ENCODE measurements at places on chromosomes 5 and 9.
A peak's percentile ranks its signal among the peaks of the same experiment; 100 is the strongest.

DNA sequence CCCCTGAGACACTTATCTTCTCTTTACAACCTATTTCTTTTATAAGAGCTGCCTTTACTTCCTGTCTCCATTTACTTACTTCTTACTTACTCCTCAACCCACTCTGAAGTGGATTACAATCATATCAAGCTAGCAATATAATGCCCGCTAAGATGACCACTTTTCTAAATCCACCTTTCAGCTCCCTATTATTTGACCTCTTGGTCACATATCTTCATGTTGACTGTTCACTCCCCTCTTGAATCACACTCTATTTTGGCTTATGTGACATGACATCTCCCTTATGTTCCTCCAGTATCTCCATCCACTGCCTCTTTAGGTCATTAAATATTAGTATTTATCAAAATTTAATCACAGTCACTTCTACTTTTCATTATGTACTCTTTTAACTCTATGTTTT, 255.3 kb upstream of the TRPC7 start:
- no peak for DNase-seq

DNA sequence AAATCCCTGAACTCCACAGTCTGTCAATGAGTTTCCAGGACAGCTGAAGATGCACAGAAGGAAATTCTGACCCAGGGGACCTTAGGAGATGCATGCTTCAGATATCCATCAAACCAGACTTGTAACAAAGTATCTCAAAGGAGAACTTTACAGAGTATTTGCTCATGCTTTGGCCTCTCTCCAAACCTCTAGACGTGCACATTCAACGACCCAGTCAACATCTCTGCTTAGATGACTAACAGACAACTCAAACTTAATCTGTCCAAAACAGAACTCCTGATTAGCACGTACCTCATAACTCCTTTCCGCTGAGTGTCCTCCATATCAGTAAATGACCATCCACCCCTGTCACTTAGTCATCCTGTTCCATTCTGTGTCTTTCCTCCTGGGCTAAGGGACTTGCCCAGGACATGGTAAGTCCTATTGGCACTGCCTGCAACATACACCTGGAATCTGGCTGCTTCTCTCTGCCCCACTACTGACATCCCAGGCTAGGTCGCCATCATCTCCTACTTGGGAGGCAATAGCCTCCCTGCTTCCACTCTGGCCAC, 107.4 kb downstream of the LMNB1 start:
- DNase-seq, result peak; percentile 89

DNA sequence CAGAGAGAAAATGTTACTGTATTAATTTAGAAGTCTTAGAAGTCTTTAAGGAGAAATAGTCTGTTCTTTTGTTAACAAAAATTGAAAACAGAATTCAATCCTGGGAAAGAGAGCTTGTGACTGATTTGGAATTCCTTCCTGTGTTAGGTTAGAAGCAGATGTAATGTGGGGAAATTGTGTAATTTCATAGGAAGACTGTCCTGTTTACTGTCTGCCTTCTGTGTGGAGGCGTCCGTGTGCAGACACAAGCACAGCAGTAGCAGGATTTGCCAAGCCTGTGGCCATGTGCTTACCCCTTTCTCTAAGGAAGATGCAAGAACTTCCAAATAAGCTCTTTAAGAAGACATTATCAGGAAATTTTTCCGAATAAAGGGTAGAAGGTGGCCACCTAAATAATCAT, 36.7 kb upstream of the F2R start:
- peak; percentile 65 for DNase-seq

DNA sequence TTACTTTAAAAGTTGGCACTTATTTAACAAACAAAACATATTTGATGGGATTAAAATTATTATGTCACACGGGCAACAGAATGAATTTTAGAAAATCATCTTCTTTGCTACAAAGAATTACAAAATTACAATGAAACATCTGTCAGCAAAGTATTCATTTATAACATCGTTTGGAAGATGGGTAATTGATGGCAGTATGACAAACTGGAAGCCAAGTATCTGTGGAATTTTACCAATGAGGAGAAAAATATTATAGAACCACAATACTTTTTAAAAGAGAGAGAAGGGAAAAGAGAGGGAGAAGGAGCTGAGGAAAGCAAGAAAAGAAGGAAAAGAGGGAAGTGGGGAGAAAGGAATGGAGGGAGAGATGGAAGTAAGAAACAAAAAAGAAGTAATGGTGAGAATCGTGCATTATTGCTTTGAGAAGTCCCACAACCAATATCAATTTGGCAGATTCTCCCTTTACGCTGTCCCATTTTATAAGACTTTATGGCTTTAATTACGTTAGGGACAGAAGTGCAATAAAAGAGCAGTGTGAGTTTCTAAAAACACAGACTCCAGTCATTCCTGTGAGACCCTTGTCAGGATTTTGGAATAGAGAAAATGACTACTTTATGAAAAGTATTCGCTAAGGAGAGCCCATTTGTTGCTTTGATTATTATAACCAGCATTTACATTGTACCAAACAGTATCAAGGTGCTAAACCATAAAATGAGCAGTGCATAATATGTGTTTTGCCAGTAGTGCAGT, 76.7 kb downstream of the LURAP1L start:
- peak; percentile 38 for DNase-seq

- no peak for DNase-seq
These were observed 239.0 kb downstream of the AUH start for GRCh38 chr9:91122755-91123154.

DNA sequence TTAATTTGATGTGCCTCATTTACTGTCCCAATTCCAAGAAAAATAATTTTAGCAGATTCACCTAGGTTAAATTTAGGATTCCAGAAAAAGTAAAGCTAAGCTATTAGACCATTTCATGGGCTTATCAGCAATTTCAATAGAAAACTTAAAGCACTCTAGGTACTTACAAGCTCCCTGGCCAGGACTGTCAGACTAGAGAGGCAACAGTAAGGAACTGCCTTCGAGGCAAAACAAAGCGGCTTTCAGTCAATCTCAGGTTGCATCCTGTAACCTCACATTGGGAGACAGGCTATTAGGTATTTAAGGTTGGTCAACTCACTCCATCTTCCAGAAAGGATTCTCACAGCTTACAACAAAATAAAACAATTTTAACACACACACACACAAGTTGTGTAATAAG, 48.7 kb upstream of the FSD1L start:
- no peak for DNase-seq

DNA sequence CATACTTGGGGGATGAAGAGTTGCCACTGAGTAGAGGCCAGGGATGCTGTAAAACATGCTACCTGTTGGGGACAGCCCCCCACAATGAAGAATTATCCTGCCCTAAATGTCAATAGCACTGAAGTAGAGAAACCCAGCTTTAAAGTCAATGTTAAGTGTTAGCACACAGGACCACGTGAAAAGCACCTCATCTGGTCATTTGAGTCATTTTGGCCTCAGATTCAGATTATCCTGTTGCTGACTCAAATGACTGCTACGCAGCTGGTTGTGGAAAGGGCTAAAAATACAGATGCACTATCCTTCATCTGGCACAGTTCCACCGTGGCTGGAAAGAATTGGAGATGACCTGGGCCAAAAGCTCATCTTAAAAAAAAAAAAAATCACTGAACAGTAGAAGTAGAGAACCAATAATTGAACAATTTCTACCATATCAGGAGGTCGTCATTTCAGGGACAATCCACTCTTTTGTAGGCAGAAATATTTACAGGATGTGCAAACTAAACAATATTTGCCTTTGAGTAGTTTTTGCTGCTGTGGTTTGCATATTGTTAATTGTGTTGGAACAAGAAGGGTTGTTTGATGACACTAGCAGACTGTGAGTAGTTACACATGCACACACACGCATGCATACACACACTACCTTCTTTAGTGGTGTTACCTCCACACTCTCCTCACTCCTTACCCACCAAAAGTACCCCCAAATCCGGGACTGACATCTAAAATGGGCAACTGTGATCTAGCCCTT, 195.3 kb upstream of the KLF9 start:
- DNase-seq, result peak; percentile 91

DNA sequence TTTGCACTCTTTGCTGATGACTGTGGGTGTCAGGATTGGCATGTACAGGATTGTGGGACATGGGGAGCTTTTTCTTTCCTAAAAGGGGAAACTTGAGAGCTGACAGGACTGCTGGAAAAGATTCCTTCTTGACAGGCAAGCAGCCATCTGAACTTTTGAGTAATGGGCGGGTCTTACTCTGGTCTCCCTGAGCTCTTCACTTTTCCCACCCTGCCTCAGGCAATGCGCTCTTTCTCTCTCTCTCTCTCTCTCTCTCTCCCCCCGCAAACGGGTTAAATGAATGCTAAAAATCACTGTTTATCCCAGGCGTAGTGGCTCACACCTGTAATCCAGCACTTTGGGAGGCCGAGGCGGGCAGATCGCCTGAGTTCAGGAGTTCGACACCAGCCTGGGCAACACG, 37.1 kb upstream of the F2RL1 start:
- DNase-seq, result no peak

DNA sequence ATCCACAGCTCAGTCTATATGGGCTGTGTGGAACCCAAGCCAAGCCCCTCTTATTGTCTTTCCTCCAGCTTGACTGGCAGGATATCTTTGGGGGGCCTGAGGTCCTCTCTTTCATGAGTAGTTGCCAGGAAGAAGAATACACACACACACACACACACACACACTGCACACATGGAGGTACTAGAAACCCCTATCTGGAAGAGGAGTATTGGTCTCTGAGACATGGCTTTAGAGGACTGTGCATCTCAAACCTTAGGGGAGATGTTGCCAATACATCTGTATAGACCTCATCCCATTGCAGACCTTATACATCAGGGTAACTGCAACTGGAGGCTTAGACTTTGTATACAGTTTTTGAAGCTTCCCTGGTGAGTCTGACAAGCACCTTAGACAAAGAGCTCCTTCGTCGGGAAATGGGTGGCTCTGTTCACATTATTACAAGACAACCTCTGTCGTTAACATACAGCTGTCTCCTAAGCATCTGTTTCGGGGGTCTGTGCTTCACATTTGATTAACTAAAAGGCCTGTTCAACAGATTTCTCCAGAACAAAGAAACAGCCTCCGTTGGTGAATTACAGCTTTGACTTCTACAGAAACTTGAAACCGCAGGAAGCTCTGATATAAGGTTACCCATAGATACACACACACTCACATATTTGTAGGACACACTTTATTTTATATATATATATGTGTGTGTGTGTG, 5.5 kb upstream of the ENTREP1 start:
- peak; percentile 12 for DNase-seq

GRCh38 chr5:30197662-30198061, 995.8 kb upstream of the CDH6 start:
- DNase-seq, result no peak

DNA sequence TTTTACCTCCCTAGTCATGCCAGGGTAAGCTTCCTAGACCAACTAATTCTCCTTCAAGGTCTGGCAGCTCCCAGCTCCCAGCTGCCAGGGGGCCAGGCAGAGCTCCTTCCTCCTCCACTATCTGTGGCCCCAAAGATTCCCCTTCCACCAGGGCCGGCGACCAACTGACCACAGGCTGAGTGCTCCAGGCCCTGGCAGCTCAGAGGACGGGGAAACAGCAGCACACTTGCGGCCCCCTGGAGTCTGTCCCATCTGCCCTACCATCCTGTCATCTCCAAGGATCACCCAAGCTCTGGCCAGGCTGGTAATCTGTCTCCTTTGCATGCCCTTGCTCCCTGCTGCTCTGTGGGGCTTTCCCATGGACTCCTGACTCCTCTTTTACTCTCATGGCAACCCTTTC, 31.2 kb upstream of the BASP1 start:
- no peak for DNase-seq

- no peak for DNase-seq
These were observed 63.7 kb upstream of the ZNF622 start for GRCh38 chr5:16529306-16529705.

GRCh38 chr5:134524272-134524825, 1.1 kb upstream of the JADE2 start:
- DNase-seq, result peak; percentile 62

DNA sequence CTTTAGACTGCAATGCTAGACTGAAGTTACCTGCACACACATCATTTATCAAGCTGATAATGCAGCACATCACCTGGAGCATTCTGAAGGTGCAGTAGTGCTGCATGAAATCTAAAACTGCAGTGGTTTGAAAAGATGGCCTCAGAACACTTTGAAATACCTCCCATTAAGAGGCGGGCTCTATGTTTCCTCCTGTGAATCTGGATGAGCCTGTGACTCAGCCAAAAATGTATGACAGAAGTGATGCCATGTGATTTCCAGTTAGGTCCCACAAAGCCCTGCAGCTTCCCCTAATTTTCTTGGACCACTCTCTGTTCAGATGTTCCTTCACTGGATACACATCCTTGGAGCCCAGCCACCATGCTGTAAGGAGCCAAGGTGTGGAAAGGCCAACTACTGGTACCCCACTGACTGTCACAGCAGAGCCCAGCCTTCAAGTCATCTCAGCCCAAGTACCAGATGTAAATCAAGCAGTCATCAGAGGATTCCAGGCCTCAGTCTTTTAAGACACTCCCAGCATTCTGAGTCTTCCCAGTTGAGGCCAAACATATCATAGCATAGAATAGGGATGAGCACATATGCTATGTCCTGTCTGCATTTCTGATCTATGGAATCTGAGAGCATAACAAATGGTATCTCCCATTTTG, 27.2 kb upstream of the DEPDC1B start:
- DNase-seq, result no peak

GRCh38 chr9:137031904-137032640, at the start of gene FUT7:
FUT7 (minus strand) TSS chr9:137032088; CDS start chr9:137031991, 97 bp downstream.
- DNase-seq, result no peak

GRCh38 chr5:11922394-11922793, 18.1 kb upstream of the CTNND2 start:
- no peak for DNase-seq

- DNase-seq, result no peak
These were observed 283.9 kb downstream of the PJA2 start for GRCh38 chr5:109125755-109126429.

DNA sequence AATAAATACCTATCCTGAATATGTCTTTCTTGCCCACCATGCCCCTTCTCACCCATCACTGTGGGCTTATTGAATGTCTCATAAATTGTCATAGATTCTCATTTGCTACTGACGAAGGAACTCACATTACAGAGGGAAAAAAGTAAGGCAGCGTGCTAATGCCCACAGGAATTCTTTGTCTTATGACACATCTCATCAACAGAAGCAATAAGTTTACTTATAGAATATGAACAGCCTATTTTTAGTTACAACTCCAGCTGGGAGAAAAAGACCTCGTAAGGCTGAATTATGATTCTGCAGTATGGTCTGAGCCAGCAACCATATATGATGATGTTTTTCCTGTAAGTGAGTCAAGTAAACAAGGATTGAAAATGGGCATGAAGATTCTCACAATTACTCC, 22.4 kb upstream of the ATG10 start:
- peak; percentile 50 for DNase-seq

- no peak for DNase-seq
These were observed 612.1 kb upstream of the CDH6 start for GRCh38 chr5:30581198-30581935.
